ENCODE measurements at places on chromosomes 7 and 10. TPM values are rescaled to one million over a fixed set of nuclear protein-coding genes. Genes with fewer than 3 reads are reported as not detected.

The NEURL1 gene
- total RNA-seq, result 0.16 TPM

The MINPP1 gene
- 3.9 TPM for total RNA-seq

The CAMK1D gene
- 10.7 TPM for total RNA-seq

The NRG3 gene
- not detected for total RNA-seq

The CDHR1 gene
- total RNA-seq, result 29.0 TPM

The ZYX gene
- total RNA-seq, result 82.3 TPM

The PTF1A gene
- not detected for total RNA-seq

The CASP7 gene
- total RNA-seq, result 14.0 TPM

The FAM25A gene
- 29.4 TPM for total RNA-seq

The CCDC146 gene
- total RNA-seq, result 6.7 TPM

The GDF2 gene
- total RNA-seq, result not detected

The TMEM236 gene
- total RNA-seq, result 0.16 TPM

The ANKRD1 gene
- total RNA-seq, result 0.24 TPM

The COL17A1 gene
- 204 TPM for total RNA-seq

The TMEM130 gene
- not detected for total RNA-seq

The MRLN gene
- not detected for total RNA-seq

The BRAT1 gene
- 11.9 TPM for total RNA-seq

The CLEC2L gene
- total RNA-seq, result not detected

The COL28A1 gene
- total RNA-seq, result 0.16 TPM

The SSC4D gene
- total RNA-seq, result 0.92 TPM

The RPP30 gene
- 27.5 TPM for total RNA-seq

The GATAD1 gene
- total RNA-seq, result 13.1 TPM

The METTL2B gene
- 18.4 TPM for total RNA-seq

Data from esophagus mucosa (tissue), 1 donor.